Activated CD4-positive, alpha-beta T cell treated with anti-CD3 and anti-CD28 coated beads for 4 hours (primary cell): ENCODE measurements at places on chromosomes 13 and 19.

DNA sequence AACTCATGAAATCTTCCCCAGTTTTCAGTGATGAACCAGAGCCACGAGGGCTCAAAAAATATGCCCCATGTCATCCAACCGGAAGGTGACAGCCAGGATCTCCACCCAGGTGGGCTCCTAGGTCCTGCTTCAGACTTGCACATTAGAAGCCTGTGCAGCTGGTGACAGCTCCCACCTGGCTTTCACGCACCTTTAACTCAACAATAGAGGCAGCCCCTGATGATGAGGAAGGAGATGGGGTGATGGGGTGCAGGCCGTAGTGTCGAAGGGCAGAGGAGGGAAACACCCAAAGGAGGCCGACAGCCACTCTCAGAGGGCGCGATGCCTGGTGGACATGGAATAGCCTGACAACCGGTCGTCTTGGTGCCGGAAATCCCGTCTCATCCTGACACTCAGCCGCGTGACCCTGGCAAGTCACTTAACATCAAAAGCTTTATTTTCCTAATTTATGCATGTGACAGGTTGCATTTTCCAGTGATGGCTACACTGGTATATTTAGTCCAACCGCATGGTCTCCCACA, 118.0 kb downstream of the SOX1 start:
- no peak for DNase-seq

- no peak for DNase-seq
These were observed 220.3 kb downstream of the POU4F1 start for GRCh38 chr13:78383071-78383484.

GRCh38 chr19:34336781-34337271, 28.2 kb upstream of the GPI start:
- peak; percentile 65 for DNase-seq

DNA sequence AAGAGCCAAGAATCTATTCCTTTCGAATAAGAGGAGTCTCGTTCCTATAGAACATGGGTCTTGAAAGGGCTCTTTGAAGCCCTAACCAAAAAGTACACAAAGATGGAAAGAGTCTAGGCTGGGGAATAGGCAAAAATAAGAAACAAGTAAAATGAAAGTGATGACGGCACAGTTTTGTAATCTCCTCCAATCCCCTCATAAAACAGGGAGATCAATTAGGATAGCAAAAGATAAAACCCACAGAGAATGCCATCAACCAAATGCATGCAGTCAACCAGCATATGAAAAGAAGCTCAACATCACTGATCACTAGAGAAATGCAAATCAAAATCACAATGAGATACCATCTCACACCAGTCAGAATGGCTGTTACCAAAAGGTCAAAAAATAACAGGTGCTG, 122.4 kb upstream of the LSM14A start:
- no peak for DNase-seq

- DNase-seq, result no peak
These were observed 7.9 kb downstream of the OPA3 start for GRCh38 chr19:45576682-45577081.

DNA sequence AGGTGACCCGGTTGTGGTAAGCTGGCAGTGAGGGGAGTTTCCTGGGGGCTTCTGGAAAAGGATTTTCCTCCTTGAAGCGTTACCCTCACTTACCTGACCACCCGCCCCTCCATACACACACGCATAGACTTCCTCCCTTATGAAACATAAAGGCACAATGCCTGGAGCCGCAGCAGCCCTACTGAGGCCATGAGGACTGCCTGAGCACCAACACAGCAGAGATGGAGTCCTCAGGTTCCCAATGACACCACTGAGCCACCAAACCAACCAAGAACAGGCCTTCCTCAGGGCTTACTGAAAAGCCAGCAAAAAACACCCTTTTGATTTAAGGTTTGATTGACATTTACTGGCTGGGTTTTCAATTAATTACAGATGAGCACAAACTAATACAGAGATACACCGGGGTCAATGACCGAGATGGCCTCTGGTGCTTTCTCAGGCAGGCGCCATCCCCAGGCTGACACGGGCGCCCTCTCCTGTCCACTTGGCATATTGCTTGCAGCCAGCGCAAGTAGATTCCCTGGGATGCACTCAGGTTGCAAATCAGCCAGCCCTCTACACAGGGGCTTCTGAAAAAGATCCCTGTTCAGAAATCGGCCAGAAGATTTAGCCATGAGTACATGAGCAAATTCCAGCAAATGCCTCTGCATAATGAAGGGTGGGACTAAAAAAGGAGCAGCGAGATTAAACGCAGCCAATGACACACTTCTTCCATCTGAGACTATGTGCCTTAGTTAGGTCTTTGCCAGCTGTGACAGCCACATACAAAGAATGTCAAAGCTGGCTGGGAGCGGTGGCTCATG, 14.8 kb downstream of the OPA3 start:
- DNase-seq, result peak; percentile 52

DNA sequence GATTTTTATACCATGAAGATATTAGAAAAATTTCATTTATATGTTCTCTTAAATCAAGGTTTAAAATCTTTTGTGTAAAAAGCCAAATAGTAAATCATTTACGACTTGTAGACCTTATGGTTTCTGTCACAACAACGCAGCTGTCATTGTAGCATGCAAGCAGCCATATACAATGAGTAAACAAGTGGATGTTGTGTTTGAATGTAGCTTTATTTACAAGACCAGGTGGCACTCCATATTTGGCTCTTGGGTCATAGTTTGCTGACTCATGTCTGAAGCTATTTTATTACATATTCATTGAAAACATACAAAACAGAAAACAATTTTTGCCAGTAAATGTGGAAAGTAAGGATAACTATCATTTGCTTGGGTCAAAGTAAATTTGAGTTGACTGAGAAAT, 930.8 kb downstream of the SLITRK5 start:
- no peak for DNase-seq

- DNase-seq, result no peak
These were observed 362.6 kb downstream of the KLF5 start for GRCh38 chr13:73421310-73421912.

GRCh38 chr19:54338521-54338920, 441 bp downstream of the LILRA4 start:
- DNase-seq, result no peak

- DNase-seq, result no peak
These were observed 352.5 kb downstream of the DNAJC15 start for GRCh38 chr13:43375797-43376465.

GRCh38 chr13:111217641-111218040, 102.5 kb downstream of the ARHGEF7 start:
- no peak for DNase-seq

DNA sequence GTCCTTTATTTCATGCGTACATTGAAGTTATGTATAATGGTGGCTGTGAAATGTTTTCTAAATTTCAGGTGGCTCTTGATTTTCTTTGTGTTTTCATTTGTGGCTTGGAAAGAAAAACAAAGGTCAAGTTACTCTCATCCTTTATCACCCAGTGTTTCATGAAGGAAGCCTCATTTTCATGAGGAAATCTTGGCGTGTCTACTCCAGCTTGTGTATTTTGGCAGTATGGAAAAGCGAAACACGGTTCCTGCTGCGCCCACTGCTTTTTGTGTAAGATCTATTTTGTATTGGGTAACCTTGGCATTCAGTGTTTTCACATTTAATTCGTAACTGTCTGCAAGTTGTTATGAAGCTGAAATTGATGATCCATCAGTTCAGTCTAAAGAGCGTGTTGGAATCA, 147.0 kb upstream of the RNF113B start:
- DNase-seq, result no peak

DNA sequence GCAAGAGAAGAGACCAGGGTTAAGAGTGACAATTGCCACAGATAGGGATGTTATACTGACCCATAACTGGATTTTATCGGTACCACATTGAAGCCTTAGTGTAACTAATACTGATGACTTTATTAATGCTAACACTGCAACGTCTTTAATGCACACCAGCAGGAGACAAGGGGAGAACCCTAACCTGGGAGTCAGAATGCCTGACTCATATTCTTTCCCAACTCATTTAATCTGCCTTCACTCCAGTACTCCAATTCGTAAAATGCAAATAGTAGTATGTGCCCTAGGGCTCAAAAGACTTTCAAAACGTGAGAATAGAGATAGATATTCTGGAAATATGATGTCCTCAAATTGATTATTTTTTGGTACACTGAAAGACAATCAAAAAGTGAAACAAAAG, 62.4 kb downstream of the GPC6 start:
- no peak for DNase-seq
